IMR-90 (cell line): ENCODE measurements at places on chromosomes 16 and 17. TPM values are rescaled to one million over a fixed set of nuclear protein-coding genes. Genes with fewer than 3 reads are reported as not detected.
A peak's percentile ranks its signal among the peaks of the same experiment; 100 is the strongest.

The HOXB4 gene
- 1.9 and 2.0 TPM in 2 replicates for total RNA-seq

The HOXB1 gene
- total RNA-seq, result not detected in 2 replicates

The NOG gene
- total RNA-seq, result 11.7 and 13.1 TPM in 2 replicates

The VMO1 gene
- total RNA-seq, result not detected in 2 replicates

The TMEM92 gene
- total RNA-seq, result 0.18 and 0.28 TPM in 2 replicates

The SULT1A1 gene
- total RNA-seq, result 1.1 and 1.6 TPM in 2 replicates

DNA sequence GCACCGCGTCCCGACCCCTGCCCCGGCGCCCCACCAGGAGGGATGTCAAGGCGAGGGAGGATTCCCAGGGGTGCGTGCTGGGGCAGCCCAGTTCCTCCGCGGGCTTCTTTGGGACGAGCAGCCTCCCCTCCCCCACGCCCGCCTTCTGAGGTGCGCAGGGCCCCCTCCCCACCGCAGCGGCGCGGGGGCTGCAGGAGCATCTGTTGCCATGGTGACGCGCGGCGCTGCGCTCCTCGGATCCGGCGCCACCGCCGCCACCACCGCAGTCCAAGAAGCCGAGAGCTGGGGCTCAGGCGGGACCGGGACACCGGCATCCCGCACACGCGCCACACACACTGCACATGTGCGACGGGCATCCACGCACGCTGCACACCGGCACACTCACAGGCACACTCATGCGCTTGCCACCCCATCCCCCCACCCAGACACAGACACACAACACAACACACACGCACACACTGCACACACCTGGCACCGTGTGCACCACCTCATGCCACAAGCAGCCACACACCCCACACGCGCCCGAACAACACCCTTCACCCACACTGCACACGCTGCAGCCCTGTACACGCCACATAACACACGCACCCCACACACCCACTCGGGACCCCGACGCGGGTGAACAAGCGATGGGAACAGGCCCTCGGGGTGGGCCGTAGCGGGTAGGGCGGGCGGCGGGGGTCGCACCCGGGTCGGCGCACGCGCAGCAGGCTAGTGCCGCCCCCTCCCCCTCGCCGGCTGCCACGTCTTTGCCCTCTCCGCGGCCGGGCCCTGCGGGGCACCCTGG lies 17.0 kb downstream of the ENPP7 start:
- no peak for DNase-seq

DNA sequence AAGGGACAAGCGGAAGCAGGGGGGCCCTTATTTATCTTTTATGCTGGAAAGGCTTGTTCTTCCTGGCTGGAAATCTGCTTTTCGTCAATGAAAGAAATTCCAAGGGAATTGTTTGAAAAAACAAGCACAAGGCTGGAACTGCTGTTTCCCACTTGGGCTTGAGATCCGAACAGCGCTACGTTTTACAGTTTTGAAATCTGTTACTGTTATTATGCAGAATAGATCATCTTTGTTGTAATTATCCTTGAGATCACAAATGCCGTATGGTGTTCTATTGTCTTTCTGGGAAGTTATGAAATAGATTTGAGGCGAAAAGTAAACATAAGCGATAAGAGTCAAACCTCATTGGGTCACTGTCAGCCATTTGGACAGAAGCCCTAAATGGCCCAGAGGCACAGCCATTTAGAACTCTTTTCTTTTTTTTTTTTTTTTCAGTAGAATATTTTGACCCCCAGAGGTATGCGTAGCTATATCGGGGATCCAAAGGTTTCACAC lies 223.3 kb downstream of the IRX3 start:
- DNase-seq, result no peak

DNA sequence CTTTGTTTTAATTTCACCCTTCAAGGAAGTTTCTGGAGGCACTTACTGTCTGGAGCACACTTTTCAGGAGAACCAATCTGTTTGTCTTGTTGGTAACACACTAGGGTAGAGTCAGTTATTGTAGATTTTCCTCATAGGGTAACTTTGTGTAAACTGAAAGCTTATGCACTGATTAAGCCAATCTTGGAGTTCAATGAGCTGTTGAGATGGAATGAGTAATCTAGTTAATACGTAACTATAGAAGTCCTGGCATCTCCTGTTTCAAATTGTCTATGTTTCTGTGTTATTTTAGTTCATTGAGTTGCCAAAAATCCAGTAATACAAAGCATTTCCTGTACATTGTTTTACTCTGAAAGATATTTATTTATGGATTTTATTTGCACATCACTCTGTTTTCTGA lies 111.6 kb upstream of the HAS3 start:
- DNase-seq, result peak; percentile 97

GRCh38 chr17:33962857-33963655 lies 292.0 kb upstream of the CCL2 start:
- DNase-seq, result no peak

- DNase-seq, result no peak
These were observed 66.8 kb downstream of the MARCHF10 start for GRCh38 chr17:62741290-62741689.

DNA sequence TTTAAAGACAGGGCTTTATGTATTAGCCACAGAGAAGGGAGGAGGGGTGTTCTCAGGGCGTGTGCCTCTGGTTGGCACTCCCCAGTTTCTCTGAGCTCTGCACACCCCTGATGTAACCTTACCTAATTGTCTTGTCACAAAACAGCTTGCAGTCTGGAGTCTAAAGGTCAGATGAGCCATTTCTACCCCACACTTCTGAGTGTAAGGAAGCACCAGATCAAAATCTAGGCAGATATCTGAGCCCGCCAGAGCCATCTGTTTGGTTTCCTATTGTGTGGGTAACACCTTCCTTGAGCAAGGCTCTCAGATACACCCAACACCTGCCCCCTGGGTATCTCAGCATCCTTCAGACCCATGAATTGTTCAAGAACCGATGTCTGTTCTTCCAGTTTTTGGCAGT lies 15.5 kb downstream of the CDH1 start:
- DNase-seq, result no peak

- no peak for DNase-seq
These were observed 155.1 kb upstream of the CCL2 start for GRCh38 chr17:34099859-34100515.

DNA sequence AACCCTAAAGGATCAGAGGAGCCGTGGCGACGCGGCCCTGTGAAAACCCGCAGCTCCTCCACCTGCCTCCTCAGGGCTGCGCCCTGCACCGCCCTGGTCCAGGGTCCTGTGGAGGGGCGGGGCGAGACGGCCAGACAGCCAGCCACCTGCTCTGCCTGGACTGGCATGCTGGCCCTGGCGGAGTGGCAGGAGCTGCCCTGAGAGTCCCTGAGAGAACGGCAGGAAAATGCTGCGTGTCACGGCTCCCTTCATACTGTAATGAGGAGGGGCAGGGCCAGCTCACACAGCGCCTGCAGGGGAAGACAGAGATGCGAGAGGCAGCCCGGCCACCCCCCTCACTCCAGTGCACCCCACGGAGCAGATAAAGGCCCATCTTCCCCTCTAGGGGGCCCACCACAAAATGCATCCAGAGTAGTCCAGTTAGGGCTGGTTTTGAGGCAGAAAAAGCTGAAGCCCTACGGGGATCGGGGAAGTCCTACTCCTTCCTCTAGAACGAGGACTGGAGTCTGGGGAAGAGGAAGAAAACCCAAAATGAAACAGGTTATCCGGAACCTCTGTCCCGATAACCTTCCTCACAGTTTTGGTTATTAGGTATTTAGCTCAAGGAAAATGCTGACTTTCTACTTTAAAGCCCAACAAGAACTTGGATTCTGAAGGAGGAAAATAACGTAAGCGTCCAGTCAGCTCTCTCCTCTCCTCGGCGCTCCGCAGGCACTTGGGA lies 97.6 kb upstream of the DNAH17 start:
- DNase-seq, result no peak

DNA sequence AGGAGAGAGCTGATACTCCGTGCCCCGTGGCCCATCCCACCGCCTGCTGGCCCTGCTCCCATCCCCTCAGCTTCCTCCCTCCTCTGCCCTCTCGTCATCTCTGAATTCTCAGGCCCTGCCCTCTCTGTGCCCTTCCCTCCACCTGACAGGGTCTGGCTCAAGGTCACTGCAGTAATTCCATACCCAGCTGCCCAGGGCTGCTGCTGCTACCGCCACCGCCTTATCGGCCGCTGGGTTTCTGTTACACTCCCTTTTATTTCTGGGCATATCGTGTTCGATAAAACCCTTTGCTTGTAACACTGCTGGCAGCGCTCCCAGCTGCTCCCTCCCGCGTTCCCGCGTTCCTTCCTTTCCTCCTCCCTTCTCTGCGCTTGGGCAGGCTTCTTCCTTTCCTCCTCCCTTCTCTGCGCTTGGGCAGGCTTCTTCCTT lies 1.2 kb downstream of the EPN3 start:
- DNase-seq, result peak; percentile 33

DNA sequence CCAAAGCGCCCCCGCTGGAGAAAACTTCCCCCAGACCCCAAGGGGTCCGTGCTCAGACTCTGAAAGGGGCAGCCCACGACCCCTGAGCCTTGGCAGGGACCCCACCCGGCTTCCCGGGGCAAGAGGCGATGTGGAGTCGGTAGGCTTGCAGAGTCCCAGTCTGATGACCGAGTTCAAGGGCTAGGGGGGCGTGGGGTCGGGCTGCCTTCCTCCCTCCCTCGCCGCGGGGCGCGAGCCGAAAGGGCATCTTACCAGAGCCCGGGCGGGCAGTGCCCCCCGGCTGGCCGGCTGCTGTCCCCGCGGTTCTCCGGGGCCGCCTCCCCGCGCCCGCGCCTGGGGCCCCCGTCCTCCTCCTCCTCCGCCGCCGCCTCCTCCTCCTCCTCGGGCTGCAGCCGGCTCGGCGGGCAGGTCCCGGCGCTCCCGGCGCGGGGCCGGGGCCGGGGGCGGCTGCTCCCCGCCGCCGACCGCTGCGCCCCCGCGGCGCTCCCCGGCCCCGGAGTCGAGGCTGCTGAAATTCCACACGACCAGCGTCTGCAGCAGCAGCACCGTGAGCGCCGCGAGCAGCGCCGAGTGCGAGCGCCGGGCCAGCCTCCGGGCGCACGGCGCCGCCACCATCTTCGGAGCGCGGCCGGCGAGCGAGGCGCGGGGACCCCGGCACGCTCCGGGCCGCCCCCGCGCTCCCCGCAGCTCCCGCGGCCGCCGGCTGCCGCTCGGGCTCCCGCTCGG lies 415 bp downstream of the XYLT1 start:
- DNase-seq, result no peak

DNA sequence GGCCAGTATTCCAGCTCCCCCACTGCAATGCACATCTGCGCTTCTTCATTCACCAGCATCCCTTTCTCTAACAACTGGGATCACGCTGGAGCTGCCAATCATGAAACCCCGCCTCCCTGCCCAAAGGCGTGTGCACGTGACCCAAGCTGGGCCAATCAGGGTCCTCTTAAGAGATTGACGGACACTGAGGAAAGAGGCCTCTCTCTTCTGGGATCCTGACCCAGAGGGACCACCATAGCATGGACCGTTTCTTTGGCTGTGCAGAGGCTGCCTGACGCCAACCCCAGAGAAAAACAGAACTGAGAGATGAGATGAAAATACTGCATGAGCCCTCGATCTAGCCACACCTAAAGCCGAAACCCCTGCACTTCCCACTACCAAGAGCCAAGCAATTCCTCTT lies 32.0 kb downstream of the COTL1 start:
- DNase-seq, result no peak

DNA sequence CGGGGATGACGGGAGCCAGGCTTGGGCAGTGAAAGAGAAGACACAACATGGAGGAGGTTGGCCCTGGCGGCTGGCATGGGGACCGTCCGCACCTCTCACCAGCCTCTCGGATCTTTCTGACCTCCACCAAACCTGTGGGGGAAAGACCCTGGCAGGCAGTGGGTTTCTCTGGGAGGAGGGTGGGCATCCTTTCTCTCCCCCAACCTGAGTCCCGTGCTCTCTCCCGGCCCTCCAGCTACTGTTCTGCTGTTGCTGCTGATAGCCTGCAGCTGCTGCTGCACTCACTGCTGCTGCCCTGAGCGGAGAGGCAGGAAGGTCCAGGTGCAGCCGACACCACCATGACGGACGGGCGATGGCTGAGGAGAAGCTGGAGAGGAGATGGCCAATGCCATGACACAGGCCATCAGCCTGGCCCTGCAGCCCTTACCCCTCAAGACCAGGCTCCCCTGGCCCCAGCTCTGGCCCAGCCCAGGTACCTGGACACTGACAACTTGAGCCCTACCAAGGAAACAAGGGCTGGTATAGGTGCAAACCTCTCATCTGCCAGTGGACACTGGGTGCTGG lies 7.4 kb downstream of the SMIM5 start:
- DNase-seq, result no peak

- DNase-seq, result no peak
These were observed 53.7 kb downstream of the PLD6 start for GRCh38 chr17:17152385-17152784.
